ENCODE measurements at places on chromosomes 6 and 20.

- DNase-seq: no peak
Observed at GRCh38 chr20:39851459-39851858, 837.6 kb downstream of the MAFB start.

GRCh38 chr6:18536591-18537055 is 149.5 kb downstream of the RNF144B start:
- no peak for DNase-seq

DNA sequence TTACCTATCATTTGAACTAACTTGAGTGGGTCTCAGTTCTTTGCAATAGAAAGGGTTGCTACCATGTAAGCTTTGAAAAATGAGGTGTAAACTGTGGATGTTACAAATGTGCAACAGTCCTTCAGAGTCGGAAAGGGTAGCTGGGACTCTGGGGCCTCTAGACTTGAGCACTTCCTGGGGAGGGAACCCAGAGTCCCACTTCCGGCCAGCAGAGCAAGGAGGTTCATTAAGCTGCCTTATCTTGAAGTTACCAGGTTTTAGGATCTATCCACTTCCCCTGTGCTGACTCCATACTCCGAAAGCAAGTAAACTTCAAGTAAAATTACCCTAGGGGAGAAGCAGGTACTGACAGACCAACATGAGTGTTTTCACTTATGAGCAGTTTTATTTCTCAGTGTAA is 9.4 kb downstream of the TRIM10 start:
- no peak for DNase-seq

DNA sequence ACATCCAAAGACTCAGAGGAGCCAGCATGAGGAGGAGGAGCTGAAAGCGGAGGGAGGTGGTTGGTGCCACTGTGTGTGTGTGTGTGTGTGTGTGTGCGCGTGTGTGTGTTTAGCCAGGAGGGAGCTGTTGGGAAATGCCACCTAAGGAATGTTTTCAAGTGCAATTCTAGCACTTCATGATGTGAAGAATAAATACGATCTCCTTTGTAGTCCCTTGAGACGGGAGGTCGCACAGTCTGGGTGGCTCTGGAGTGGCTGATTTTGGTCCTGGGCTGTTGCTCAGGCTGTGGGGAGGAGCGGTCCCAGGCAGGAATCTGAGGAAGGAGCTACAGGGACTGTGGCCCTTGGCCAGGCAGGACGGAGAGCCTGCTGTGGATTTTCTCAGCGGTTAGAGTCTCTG is 93.7 kb downstream of the PPP1R14C start:
- no peak for DNase-seq
